Naive thymus-derived CD8-positive, alpha-beta T cell (primary cell): ENCODE measurements at places on chromosomes 6 and 20. TPM values are rescaled to one million over a fixed set of nuclear protein-coding genes. Genes with fewer than 3 reads are reported as not detected.

Gene HLA-DOA
- 61.0 TPM for polyA plus RNA-seq

Gene METTL24
- not detected for polyA plus RNA-seq

Gene CCR6
- polyA plus RNA-seq = 0.26 TPM

Gene MAP3K5
- 3.0 TPM for polyA plus RNA-seq

Gene BPIFB1
- polyA plus RNA-seq = not detected

Gene MATN4
- polyA plus RNA-seq = not detected

- DNase-seq = no peak
Observed at GRCh38 chr6:21241231-21242130, 352.1 kb upstream of the SOX4 start.

- DNase-seq = no peak
Observed at GRCh38 chr6:64249115-64249514, 613.5 kb downstream of the PHF3 start.

- no peak for DNase-seq
Observed at GRCh38 chr6:144405163-144405562, 120.0 kb downstream of the UTRN start.

- DNase-seq = no peak
Observed at GRCh38 chr20:5651746-5652145, 98.5 kb upstream of the SHLD1 start.

DNA sequence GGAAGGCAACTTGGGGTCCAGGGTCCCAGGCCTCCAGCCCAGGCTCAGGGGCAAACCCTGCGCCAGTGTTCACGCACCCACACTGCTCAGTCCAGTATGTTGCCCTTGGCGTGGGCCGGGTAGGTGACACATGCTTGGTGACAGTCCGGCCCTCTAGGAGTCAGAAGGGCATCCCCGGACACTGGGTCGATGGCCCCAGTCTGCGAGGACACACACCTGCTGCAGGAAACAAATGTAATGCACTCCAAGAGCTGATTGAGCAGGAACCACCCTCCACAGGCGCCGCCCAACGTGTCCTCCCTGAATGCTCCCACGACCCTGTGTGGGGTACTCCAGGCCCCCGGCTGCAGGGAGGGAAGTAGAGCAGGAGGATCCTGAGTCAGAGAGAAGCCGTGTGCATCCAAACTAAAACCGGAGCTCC lies 160.7 kb downstream of the DLL1 start:
- DNase-seq = no peak

GRCh38 chr20:12113468-12114371 lies 196.0 kb downstream of the BTBD3 start:
- no peak for DNase-seq
